ENCODE measurements at places on chromosomes 16 and 17.

DNA sequence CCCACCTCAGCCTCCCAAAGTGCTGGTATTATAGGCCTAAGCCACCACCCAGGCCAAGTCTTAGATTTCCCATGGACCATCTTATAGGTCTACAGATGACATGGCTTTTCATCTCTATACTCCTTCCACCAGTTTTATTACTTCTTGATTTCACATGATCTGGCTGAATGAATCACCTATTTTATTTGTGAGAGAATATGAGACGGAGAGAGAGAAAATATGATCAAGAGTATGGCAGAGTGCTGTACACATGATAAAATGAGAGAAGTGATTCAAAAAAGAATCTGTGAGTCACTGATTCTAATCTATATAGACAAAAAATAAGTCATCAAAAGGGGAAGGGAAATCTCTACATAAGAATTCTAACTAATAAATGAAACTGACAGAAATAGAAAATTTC, 13.7 kb downstream of the ACSM1 start:
- no peak for DNase-seq

GRCh38 chr17:80763293-80763867, 218.7 kb downstream of the RPTOR start:
- DNase-seq: no peak

DNA sequence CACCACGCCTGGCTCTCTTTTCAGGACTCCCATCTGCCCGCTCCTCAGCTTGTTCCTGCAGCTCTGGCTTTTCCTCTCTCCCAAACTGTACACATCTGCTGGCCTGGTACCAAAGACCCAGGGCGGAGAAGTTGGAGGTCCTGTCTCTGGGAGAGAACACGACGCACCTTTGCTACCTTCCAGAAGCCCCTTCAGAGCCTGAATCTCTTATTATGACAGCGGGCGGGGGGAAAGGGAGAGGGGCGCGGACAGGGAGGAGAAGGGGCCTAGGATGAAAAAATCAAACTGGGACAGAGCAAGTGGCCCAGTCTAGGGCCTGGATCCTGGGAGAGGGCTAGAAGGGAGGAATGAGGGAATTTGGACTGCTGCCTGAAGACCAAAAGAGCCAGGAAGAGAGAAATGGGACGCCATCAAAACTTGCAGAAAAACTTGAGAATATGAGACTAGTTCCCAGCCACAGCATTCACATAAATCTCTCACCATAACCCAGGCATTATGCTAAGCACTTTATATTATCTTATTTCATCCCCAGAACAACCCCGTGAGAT, 2.5 kb upstream of the PER1 start:
- DNase-seq: no peak

DNA sequence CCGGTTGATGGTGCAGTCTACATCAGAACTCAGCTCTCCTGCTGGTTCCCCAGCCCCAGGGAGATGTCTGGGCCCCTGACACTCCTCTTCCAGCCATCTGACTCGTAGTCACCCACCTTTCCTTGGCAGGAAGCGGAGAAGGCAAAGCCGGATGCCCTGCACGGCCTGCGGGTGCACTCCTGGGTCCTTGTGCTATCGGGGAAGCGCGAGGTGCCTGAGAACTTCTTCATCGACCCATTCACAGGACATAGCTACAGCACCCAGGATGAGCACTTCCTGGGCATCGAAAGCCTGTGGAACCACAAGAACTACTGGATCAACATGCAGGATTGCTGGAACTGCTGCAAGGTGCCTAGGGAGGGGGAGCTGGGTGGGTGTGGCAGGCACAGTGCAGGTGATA, 12.7 kb downstream of the DRC7 start:
- DNase-seq: no peak

GRCh38 chr16:9102379-9102778, 10.9 kb downstream of the HAPSTR1 start:
- DNase-seq: no peak

DNA sequence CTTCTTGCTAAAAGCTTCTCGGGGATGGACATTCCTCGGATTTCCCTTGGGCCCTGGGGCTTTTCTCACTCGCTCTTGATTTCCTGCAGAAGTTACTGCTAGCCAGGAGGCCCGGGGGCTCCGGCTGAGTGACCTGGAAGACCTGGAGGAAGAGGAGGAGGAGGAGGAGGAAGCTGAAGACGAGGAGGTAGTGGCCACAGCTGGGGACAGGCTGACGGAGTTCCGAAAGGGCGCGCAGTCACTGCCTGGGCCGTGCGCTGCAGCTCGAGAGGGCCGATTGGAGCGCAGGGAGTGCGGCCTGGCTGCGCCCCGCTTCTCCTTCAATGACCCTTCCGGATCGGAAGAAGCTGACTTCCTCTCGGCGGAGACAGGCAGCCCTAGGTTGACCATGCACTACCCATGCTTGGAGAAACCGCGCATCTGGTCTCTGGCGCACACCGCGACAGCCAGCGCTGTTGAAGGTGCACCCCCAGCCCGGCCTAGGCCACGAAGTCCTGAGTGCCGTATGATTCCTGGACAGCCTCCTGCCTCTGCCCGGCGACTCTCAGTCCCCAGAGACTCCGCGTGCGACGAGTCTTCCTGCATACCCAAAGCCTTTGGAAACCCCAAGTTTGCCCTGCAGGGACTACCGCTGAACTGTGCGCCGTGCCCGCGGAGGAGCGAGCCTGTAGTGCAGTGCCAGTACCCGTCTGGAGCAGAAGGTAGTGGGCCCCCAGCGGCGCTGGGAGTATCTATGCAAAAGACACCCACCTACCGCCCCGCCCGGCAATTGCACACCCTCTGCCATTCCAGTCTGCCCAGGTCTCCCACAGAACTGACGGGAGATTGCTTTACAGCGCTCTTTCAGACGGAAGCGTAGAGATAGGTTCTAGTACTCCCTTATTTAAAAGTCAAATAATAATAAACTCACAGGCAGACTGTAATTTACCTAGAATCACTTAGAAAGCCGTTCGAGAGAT, 4.9 kb downstream of the IRX6 start:
- DNase-seq: no peak

GRCh38 chr16:9874219-9874618, 308.0 kb downstream of the GRIN2A start:
- DNase-seq: no peak

DNA sequence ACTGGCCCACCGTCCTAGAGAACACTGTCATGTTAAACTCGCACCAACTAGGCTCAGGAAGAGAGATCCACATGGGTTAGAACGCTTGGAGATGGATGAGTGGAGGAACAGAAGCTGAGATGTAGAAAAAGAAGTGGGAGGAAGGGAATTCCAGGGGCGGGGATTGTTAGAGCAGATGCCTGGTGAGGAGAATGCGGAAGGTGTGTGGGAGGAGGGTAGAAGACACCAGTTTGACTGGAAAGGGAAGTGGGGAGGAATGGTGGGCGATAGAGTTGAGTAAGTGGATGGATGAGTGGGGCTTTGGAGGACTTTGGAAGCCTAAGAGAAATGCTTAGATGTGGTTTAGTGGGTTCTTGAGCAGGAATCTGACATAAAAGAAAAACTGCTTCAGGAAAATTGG, 37.4 kb downstream of the DHX38 start:
- no peak for DNase-seq

- no peak for DNase-seq
Measured at GRCh38 chr17:43220511-43221125, 7.8 kb downstream of the CCDC200 start.

DNA sequence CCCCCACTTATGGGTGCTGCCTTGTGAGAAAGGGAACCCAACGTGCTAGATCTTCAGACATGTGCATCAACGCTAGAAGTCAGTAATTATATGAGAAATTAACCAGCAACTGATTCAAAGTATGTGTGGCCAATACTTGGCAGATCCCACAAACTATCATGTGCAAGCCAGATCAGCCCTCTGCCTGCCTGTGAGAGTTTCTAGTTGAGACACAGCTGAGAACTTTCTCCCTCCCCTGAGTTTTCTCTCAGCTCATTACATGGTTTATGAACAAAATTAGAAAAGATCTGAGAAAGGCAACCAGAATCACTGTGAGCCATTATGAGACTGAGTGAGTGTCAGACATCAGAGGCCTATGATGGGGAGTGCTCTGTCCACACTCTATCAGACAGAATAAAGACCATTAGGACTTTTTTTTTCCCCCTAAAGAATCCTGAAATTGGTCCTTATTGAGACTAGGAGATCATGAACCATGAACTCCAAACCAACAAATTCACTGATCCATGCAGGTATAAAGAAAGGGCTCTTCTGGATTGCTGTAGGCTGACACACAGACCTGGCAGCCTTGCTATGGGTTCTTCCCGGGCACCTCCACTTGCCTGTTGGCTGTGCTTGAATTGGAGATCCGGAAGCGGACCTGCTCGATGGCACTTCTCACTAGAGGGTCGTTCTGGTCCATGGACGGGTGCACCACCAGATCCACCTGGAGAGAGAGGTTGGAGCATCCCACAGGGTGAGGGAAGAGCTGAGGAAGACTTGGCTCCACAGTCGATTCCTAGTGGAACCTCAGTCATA, 51.5 kb downstream of the GTF3C1 start:
- no peak for DNase-seq

Data from globus pallidus (tissue), 1 donor.